ENCODE measurements at places on chromosomes 16 and 17.

DNA sequence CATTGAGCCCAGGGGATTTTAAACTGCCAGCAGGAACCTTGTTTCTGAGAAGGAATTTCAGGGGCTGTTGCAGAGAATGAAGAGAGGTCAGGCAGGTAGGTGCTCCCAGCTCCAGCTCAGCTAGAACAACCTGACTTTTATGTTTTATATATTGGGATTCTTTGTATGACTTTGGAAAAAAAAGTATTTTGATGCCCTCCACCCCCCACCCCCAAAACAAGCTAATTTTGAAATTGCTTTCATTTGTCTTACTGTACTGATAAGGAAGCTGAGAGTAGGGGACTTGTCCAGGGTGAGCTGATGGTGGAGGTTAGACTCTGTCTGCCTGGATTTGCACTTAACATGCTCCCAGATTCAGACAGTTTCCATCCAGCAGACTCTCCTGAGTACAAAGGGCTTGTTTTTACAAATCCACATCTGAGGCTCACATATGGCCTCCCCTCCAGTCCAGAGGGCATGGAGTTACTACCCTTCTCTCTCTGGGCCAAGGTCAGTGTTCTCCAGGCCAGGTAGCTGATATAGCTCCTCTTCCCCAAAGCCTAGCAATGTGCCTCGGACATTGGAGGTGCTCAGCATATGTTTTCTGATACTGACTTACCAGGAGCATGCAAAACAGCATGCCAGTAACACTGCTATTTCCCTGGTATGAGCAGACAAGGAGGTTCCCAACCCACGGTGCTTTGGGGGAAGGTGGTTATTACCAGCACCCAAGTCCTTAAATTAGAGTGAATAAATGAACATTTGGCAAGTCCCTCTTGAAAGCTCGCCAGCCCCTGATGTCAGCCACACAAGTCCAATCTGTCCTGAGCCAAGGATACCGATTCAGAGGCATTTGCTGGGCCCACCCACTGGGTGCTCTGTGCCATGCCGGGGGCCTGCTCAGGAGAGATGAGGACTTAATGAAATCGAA is 11.3 kb downstream of the STX1B start:
- no peak for DNase-seq

- DNase-seq = no peak
Observed at GRCh38 chr17:6456321-6456720, 12.1 kb downstream of the PIMREG start.

DNA sequence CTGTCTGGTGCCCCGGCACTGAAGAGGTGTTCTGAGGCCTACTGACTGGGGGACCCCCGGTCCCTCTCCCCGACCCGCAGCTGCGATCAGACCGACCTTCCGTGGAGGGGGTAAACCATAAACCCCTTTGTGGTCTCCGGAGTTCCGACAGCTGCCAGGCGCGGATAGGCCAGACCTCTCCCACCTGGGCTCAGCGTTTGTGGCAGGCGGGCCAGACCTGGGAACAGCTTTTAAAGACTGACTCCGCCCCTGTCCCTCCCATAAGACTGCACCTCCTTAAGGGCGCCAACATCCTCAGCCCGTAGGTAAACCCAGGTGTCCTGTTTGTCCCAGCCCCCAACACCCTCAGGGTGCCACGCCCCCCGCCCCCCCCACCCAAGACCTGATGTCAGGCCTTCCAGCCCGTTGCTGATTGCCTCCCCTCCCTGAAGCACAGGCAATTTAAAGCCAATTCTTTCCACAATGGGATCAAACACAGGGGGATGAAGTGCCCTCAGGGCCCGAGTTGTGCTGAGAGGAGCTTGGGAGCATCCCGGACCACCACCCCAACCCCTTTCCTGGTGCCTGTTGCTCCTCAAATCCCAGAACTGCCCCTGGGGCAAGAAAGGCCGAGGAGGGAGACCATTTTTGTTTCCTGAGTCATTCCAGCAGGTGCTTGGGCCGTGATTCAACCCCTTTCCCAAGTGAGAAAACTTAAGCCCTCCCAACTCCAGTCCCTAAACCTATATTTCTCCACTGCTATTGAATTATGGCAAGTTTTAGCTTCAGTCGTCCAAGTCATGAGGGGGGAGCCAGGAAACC is at the start of gene SOX15:
Gene SOX15 (minus strand): TSS at position 204 of the 801 bp plus-strand sequence. CDS start 418 bp downstream, outside the sequence.
- no peak for DNase-seq

DNA sequence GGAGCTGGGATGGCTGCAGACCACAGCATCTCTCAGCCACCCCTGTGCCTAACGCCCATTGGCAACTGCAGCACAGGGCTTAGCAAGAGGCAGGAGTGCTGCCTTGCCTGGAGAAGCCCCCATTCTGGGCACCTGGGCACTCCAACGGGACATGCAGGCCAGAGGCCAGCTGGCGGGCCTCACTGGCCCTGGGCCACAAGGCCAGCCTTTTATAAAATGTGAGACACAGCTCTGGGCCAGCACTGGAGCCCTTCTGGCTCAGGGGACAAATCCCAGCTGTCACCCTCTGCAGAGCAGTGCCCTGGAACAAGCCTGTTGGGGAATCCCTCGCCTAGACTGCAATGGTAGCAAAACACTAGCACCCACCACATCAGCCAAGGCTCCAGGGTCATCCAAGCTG is 171.8 kb downstream of the WSCD1 start:
- DNase-seq = no peak

DNA sequence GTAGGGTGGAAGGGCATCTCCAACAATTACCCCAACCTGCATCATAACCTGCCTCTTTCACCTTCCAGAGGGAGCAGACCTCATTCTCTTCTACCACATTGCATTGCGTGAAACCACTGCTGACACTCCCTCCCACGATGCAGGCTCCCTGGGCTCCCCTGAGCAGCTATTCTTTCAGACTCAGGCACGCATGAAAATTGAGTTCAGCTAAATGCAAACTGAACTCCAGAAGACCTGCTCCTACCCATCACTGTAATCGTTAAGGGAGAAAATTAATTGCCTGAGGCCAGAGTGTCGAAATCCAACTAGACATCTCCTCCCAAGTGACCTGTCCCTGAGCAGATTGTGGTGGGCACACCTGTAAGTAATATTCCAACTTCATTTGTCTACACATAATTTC is 186.0 kb downstream of the GRIN2A start:
- no peak for DNase-seq

DNA sequence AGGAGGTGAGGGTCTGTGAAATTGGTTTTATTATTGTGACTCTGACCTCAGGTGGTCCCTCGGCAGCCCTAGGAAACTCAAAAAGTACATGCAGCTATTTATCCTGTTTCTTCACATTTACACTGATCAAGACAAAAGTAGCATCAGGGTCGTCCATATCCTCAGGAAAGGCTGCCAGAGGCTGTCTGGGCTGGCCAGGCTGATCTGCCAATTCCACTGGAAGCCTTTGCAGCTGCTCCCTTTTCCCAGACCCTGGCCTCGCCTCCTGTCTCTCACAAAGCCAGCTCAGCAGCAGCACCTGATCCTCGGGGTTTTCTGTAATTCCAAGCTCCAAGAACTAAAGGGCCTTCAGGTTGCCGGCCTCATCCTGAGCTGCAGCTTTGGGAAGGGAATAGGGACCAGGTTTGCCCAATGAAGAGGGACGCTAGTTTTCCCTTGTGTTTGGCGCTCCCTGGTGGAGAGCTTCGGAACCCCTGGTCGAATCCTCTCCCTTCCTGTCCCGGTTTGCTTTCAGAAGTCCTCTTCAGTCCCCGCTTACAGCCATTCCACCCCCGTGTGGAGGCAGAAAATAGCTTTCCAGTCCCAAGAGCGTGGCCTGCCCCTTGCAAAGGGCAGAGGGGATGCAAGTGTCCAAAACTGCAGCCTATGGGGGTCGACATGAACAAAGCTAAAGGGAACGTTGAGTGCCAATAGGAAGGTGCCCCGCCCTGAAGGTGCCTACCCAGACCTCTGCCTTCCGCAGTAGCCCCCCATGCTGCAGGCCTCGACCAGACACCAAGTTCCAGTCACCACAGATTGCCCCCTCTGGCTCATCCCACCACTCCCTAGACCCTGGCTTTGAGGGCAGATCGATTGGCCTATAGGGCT is 13.4 kb downstream of the MFSD6L start:
- DNase-seq = peak; percentile 80

DNA sequence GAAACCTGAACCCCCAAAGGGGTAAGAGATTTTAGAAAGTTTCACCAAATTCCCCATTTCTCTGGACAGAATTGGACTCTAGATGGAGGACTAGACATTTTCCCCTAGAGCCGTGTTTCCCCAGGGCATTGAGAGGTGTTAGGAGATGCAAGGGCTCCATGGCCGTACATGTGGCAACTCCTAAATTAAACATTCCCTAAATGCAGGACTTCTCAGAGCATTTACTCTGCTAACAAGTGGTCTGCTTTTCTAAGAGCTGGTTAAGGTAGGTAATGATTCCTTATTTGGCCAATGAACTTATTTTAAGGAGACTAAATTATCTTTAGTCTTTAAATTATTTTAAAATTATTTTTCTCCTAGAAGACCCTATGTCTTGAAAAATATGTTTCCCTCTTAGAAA is 200.9 kb downstream of the MSI2 start:
- no peak for DNase-seq

- no peak for DNase-seq
Observed at GRCh38 chr17:33803686-33804085, 451.4 kb upstream of the CCL2 start.

DNA sequence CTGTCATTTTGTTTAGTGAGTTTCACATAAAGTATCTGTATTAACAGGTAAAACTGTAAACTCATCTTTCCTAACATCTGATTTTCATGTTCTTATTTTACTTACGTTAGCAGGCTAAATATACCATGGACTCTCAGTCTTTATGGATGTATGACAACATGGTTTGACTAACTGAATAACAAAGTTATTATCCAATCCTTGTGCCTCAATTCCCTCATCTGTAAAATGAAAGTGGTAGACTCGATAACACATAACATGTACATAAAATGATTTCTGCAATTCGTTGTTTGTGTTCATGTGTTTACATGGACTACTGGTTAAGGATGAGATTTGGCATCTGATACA is 9.5 kb upstream of the PCTP start:
- DNase-seq = no peak

DNA sequence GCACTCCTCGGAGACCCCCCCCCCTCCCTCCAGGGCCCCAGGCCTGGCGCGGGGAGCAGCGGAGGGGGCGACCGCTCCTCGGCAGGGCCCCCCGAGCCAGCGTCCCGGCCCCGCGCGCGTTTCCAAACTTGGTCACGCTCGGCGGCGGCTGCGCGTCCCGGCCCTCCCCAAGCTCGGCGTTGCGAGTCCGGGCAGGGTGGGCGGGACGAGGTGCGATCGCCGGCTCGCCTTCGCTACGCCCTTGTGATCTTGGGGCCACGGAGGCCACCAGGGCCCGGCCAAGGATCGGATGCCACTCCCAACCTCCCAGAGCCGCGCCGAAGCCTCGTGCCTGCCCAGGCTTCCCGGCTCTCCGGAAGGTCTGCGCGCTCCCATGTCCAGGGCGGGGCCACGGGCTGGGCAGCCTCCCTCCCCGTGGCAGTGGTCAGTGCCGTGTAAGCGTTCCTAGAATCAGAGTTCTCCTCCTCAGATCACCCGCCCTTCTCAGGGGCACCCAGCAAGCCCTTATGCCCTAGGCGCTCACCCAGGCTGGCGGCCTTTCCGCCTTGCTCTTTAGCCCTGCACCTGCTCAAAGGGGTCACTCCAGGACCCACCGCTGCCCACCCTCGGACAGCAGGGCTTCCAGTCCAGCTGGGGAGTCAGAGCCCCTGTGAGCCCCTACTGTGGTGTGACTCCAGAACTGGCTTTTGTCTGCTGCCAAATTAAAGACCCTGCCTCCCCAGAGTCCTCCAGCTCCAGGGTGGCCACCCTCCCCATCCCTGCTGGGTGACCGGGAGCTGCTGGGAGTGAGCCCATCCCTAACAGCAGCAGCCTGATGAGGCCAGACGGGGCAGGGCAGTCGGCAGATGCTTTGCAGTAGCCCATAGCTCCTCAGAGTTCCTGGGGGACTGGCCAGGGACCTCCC is 12.2 kb upstream of the MRPS23 start:
- no peak for DNase-seq

DNA sequence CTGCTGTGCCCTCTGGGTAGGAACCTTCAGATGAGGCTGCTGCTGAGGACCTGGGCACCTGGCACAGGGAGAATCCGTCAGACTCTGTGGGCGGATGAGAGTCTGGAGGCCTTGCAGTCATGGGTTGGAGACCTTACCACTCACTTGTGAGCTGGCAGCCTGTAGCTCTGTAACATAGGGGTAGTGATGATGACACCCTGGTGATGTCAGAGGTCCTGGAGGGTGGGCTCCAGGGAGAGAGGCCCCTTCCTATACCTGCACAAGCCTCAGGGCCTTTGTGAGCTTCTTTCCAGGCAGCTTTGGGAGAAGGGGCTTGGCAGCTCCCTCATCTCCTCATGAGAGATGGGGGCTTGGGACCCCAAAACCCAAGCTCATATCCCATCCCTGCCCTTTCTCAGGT is 1.6 kb downstream of the MIEF2 start:
- DNase-seq = no peak

DNA sequence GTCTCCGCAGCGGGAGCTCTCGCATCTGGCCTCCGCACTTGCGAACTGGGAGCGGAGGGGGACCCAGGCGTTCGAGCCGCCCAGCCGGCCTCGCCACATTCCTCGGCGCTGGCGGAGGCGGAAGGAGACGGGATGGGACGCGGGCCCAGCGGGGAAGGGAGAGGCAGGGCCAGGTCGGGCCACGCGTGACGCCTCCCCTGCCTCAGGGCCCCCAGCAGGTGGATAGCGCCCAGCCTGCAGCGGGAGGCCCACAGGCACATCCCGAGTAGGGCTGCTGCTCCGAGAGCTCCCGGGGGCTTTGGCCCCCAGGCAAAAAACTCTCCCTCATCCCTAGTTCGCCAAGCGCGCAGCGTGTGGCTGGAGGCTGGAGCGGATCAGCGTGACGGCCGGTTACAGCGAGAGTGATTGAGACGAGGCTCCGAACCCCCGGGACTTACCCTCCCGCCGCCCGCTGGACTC is 800 bp downstream of the PLEKHH3 start:
- DNase-seq = peak; percentile 68

- peak; percentile 83 for DNase-seq
Observed at GRCh38 chr17:38881600-38882191, 11.8 kb downstream of the LASP1 start.

- DNase-seq = no peak
Observed at GRCh38 chr17:56595108-56595418, 1.6 kb downstream of the NOG start.

GRCh38 chr17:51718983-51719382 is 439.5 kb downstream of the CA10 start:
- no peak for DNase-seq

GRCh38 chr17:4565209-4566141 is 5.1 kb upstream of the GGT6 start:
- peak; percentile 57 for DNase-seq

All from left hindlimb (tissue), 1 donor.